Common myeloid progenitor, CD34-positive (primary cell): ENCODE measurements at places on chromosomes 16 and 17.

GRCh38 chr17:41500131-41500911 lies 5.1 kb downstream of the KRT13 start:
- DNase-seq: no peak

DNA sequence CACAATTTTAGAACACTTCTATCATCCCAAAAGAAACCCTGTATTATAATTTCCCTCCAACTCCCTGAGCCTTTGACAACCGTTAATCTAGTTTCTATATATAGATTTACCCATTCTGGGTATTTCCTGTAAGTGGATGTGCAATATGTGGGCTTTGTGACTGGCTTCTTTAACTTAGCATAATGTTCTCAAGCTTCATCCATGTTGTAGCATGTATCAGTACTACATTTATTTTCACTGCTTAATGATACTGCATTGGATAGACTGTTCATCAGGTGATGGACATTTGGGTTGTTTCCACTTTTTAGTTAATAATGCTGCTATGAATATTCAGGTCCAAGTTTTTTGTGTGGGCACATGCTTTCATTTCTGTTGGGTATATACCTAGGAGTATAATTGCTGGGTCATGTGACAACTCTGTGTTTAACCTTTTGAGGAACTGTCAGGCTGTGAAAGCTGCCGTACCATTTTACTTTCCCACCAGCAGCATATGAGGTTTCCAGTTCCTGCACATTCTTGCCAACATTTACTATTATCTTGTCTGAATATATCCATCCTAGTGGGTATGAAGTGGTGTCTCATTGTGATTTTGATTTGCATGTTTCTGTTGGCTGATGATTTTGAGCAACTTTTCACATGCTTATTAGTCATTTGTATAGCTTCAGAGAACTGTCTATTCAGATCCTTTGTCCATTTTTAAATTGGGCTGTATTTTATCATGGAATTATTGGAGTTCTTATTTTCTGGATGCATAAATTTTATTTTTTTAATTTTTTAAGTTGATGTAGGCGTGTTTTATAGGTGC lies 16.4 kb downstream of the REXO5 start:
- no peak for DNase-seq

- DNase-seq: no peak
These were observed 2.7 kb downstream of the HOXB2 start for GRCh38 chr17:48542114-48542656.

DNA sequence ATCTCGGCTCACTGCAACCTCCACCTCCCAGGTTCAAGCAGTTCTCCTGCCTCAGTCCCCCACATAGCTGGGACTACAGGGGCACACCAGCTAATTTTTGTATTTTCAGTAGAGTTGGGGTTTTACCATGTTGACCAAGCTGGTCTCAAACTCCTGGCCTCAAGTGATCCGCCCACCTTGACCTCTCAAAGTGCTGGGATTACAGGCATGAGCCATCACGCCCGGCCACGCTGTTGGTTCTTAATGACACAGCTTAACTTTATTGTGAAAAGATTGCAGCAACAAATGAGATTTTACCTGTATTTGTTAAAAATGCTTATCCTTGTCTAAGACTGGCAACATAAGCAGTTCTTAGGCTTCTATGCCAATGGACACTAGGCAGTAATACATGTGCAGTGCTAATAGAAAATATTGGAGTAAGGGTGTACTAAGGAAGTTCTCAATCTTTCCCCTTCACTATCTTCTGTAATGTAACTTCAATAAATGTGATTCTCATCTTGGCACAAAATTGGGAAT lies 2.9 kb downstream of the UBB start:
- DNase-seq: no peak

- DNase-seq: no peak
These were observed 1.2 kb upstream of the MPRIP start for GRCh38 chr17:17041018-17041521.

DNA sequence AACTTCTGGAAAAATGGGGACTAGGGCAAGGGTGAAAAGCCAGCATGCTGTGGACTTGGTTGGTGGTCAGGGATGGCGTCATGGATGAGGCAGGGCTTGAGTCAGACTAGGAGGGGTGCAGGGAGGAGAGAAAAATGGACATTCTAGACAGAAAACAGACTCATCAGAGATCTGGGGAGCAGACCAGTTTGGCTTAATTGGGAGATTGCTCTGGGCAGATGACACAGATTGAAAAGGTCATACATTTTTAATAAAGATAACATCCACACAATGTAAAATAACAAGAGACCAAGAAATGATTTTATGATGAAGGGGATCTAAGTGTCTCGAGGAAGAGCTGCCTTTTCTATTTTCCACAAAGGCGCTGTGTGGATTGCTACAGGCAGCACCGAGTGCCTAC lies 326.3 kb downstream of the XYLT1 start:
- no peak for DNase-seq

DNA sequence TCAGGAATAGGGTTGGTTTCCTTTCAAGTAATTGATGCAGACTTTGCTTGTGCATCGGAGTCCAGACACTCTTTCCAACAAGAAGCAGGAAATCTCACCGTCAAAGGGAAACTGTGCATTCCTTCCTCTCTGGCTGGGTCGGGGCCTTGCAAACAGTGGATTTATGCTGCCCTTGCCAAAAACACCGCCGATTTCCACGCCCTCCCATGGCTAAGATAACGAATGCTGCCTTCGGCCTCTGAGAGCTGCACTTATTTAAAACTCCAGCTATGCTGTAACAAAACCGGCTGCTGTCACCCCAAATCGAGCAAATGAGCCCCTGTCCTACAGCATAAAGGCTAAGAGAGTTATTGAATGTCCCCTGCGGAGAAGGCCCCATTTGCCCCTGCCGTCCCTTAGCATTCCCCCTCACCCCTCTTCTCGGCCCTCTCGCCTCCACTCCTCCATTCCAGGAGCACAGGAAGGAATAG lies 275.5 kb upstream of the IRX5 start:
- DNase-seq: peak; percentile 58

- peak; percentile 58 for DNase-seq
These were observed 1.1 kb upstream of the CRHR1 start for GRCh38 chr17:45782889-45783592.

DNA sequence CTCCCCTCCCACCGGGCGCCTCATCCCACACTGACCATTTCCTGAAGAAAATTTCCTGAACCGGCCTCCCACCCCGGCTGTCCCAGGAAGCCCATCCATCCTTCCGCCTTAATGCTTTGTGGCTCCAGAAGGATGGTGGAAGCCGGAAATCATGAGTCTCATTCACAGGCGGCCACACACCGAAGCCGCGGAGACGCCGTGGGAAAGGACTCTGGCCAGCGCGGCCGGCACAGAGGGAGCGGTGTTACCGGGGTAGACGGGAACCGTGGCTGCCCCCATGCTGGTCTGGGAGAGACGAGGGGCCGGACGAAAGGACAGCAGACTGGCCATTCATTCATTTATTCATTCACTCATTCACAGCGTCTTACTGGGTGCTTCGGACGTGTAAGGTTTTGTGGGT lies 326.8 kb downstream of the SEC14L1 start:
- no peak for DNase-seq

DNA sequence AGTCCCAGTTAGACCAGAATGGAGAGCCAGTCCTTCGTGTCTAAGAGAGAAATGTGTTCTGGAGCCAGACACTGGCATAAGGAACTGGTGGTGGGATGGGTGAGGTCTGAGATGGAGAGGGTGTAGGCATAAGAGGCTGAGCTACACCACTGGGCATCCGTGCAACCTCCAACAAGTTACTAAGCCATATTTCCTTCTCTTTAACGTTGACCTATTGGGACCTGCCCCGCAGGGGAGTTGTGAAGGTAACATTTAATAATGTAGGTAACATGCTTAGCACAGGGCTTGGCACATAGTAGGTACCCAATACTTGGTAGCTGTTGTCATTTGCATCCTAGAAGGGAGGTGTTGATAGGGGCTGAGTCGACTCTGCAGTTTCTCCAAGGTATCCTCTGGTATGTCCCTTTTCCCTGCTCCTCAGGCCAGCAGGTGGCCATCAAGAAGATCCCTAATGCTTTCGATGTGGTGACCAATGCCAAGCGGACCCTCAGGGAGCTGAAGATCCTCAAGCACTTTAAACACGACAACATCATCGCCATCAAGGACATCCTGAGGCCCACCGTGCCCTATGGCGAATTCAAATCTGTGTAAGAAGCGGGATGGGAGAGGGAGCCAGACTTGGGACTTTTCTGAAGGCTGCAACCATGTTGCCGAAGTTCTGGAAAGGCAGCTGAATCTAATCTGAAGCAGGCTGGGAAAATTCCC lies 1.2 kb downstream of the MAPK7 start:
- no peak for DNase-seq

- no peak for DNase-seq
These were observed 164.0 kb upstream of the HS3ST3A1 start for GRCh38 chr17:13765701-13766100.

- no peak for DNase-seq
These were observed 6.8 kb upstream of the EVPLL start for GRCh38 chr17:18370761-18371160.

GRCh38 chr16:86510465-86511261 lies at the start of gene FOXF1:
FOXF1 (plus strand) TSS chr16:86510527; CDS start chr16:86510570, 43 bp downstream.
- DNase-seq: no peak

DNA sequence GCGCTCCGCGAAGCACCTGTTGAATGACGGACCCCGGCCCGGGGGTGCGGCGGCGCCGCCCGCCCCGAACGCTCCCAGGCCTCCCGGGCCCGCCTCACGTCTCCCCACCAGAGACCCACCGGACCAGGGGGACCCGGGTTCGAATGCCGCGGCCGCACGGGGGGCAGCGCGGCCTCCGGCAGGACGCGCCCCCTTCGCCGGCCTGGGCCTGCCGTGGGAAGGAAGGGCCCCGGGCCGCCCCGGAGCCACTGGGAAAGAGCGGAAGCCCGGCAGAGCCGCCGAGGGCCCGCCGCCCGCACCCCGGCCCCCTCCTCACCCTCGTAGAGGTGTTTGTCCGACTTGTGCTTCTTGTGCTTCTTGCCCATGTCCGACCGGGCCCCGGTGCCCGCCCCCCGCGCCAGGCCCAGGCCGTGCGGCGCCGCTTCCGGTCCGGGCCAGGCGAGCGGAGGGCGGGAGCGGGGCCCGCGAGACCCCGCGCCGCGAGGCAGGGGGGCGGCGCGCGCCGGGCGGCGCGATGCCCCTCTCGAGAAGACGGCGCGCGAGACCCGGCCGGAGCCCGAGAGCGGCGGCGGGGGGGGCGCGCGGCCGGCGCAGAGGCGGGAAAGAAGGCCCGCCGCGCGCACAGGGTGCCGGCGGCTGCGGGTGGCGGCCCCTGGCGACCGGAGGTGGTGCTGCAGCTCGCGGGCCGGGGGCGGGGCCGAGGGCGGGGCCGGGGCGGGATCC lies at the start of gene BRD7:
BRD7 (minus strand) TSS at position 579 of the 723 bp plus-strand sequence; CDS start at position 365, 214 bp downstream.
- peak; percentile 82 for DNase-seq

DNA sequence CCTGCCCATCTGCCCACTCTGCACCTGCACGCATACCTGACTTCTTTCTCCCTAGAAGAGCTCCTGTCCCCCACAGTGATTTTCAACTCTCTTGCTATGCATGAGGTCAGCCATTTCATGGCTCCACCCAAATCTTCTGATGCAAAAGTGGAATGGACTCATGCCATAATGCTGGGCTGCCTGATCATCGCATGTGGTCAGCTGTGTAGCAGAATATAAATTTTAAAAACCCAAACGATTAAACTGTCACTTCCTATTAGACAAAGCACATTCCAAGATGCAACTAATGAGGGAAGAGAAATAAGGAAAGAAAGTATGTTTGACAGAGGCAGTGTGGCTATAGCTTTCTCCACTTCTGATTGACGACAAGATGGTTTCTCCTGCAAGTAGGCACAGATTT lies 26.1 kb downstream of the GRIN2A start:
- DNase-seq: no peak
